ENCODE measurements at places on chromosomes 3 and 15.

DNA sequence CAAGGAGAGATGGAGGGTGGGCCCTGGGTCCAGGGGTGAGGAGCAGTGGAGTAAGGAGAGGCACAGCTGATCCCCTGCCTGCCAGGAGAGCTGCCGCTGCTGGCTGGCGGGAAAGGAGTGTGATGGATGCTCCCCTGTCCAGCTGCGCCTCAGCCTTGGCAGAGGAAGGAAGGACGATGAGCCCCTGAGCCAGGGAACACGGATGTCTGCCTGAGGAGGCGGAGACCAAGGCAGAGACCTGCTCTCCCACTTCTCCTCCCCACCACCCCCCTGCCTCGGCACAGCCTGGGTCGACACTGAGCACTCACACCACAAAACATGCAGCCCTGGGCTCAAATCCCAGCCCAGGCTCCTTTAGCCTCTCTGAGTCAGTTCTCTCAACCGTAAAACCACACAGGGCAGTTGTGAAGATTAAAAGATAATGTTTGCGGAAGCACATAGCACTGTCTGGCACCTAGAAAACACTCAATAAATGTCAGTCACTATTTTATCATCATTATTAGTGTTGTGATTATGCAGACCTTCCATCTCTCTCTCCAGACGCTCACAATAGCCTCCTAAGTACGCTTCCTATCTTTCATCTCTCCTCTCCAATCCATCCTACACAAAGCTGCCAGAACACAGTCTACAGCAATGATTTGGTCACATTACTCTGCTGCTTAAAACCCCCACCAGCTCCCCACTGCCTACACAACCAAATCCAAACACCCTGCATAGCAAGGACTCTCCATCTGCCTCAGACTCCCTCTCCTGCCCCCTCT, 52.2 kb downstream of the SEMA5B start:
- no peak for DNase-seq

DNA sequence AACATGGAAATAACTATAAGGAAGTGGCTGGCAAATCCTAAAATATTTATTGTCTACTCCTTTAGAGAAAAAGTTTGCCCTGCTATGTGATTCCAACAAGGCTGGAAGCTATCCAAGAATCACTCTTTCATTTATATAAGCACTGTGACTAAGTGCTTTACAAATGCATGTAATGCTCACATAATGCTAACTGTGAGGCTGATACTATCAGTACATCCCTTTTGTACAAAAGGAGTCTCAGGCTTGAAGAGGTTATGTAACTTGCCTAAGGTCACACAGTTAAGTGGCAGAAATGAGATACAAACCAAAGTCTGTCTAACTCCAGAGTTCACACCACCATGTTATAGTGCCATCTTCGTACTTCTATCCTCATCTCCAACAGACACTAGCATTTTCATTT, 17.0 kb downstream of the TOPBP1 start:
- DNase-seq, result no peak

DNA sequence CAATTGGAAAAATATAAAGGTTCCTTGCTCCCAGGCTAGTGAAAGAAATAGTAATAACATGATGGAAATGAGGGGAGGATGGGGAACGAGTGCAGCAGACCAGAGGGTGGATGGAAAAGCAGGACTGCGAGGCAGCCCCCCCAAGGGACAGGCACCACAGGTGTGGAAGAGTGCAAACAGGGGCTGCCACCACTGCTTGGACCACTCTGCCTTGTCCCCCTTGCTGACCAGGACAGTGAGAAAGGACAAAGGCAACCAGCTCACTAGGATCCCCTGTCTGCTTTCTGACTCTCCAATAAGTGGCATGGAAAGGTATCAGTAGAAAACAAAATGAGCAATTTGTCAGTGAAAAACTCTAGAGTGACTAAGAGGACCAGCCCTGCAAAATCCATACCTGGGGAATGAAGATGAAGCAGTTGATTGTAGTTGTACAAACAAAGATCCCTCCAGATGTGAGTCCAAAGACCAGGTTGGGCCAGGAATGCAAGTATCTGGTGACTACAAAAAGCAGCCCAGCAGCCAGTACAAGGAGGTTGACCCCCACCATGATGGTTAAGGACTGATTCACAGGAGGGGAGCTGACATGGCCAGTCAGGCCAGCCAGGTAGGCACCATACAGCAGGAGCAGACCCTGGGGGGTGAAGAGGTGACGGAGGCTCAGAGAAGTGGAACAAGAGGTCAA, 86.6 kb upstream of the GSK3B start:
- DNase-seq, result no peak

GRCh38 chr15:61830536-61831330, 229.5 kb downstream of the VPS13C start:
- no peak for DNase-seq

GRCh38 chr15:30924353-30924752, 20.6 kb downstream of the FAN1 start:
- DNase-seq, result no peak

GRCh38 chr3:170532573-170532972, 53.3 kb downstream of the SLC7A14 start:
- no peak for DNase-seq

DNA sequence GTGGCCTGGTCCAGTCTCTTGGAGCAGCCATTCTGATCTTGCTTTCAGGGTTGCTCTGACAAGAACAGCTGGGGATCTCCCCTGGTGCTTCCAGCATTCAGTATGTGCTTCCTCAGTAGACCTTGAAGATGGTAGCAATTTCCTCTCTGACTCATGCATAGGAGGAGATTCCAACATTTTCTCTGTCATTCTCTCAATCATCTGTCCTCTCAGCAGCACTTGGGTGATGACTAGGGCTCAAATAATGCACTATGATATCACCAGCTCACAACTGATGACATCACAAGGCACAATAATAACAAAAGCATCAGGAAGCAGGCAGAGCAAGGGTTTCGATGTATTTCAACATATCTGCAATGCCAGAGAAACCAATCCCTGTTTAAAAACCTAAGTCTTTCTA, 52.7 kb downstream of the NFKBIZ start:
- peak; percentile 14 for DNase-seq

- DNase-seq, result no peak
These were observed 1.9 kb upstream of the CFAP92 start for GRCh38 chr3:128995737-128996136.

DNA sequence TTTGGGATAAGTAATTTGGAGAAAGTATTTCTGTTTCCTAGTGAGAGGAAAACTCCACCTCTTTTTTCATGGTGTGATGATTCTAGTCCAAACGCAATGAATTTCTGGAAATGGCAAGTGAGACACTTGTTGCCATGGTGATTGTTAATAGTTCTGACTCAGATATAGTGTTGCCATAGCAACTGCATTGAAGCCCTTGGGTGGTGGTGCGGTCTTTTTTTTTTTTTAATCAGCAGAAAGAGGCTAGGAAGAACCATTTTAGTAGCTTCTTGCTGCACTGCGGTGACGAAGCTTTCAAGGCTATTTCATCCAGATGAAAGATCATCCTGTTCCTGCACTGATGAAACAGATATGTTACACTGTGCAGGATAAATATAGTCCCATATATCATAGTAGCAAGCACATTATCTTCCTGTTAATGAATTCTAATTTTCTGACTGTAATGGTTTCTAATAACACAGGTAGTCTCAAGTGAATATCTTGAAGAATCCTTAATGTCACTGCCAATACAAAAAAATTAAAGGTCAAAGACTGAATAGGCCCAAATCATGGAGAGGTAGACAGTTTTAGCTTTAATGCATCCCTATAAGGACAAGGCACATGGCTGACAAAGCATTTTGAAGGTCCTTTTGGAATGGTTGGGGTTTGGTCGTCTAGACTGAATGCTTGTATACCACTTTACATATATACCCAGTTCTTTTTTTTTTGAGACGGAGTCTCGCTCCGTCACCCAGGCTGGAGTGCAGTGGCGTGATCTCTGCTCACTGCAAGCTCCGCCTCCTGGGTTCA, 125.1 kb upstream of the ZBTB20 start:
- DNase-seq, result no peak

- DNase-seq, result no peak
These were observed 56.8 kb downstream of the SMAD6 start for GRCh38 chr15:66758844-66759243.

- no peak for DNase-seq
These were observed 10.7 kb upstream of the CHSY1 start for GRCh38 chr15:101262551-101262950.

DNA sequence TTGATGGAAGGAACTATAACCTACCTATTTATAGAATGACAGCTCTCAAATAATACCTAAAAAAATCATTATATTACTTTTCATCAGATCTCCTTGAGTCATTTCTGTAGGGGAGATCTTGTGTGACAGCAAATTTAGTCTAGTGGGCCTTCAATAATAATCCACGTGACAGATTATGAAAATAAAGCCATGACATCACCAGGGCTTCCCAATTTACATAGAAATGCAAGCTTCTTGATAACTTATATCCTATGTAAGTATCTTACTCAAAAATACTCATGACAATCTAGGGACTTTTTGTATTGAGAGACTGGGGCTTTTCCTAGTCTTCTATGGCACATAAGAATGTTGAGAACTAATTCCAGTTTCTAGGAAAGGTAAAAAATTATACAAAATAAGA, 21.6 kb downstream of the IFT57 start:
- DNase-seq, result no peak

All from 8988T (cell line).